ENCODE measurements at places on chromosomes 7 and 10.

GRCh38 chr10:31320550-31321211, 1.7 kb downstream of the ZEB1 start:
- peak; percentile 29 for DNase-seq

DNA sequence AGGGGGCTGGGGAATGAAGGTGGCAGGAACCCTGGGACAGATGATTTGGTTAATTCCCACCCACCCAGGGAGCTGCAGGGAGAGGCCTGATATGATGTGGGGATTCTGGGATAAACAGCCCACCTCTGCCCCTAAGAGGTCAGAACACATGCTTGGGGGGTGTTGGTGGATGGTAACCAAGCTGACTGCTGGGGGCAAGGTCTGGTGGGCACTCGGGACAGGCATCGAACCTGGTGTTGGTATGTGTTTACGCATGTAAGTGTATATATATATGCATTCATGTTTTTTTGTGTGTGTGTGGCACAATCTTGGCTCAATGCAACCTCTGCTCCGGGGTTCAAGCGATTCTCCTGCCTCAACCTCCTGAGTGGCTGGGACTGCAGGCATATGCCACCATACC, 80.7 kb upstream of the TMEM248 start:
- no peak for DNase-seq

GRCh38 chr10:99344715-99345114, 15.6 kb downstream of the CNNM1 start:
- no peak for DNase-seq

DNA sequence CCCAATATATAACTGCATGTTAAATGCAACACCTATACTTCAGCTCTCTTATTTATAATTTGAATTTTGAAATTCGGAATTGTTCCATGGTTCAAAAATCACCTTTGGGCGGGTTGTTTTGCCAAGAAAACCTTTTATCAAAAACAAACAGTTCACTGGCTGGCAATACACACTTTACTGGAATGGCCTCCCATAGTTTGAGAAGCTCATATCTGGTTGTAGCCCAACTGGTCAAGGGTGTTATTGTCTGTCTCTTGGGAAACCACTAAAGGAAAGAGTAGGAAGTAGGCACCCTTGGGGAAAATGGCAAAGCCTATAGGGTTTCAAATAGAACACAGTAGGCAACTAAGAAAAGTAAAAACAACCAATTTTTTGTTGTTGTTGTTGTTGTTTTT, 117.9 kb downstream of the HIPK2 start:
- no peak for DNase-seq

DNA sequence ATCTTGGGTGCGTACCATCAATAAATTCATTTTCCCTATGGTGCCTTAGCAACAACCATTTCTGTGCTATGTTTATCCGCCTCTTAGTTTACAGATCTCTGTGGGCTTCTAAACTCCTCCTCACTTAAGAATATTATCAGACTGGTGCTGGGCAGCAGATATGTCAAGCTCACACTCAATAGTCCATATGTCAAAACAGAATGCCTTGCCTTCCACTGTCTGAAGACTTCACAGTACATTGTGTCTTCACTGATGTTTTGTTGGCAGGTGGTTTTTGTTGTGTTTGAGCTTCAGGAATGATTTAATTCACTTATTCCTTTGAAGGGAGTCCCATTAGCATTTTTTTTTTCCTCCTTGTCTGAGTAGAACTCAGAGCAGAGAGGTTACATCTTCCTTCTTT, 419.6 kb downstream of the DNAJB9 start:
- no peak for DNase-seq

- DNase-seq: no peak
These were observed 373.7 kb upstream of the MKI67 start for GRCh38 chr10:128499956-128500355.

- peak; percentile 19 for DNase-seq
These were observed 1.9 kb upstream of the ARHGAP22 start for GRCh38 chr10:48606530-48607355.

GRCh38 chr10:22720667-22721066, 6.3 kb upstream of the PIP4K2A start:
- DNase-seq: no peak

GRCh38 chr7:34109936-34110780, 204.8 kb downstream of the BMPER start:
- DNase-seq: no peak

DNA sequence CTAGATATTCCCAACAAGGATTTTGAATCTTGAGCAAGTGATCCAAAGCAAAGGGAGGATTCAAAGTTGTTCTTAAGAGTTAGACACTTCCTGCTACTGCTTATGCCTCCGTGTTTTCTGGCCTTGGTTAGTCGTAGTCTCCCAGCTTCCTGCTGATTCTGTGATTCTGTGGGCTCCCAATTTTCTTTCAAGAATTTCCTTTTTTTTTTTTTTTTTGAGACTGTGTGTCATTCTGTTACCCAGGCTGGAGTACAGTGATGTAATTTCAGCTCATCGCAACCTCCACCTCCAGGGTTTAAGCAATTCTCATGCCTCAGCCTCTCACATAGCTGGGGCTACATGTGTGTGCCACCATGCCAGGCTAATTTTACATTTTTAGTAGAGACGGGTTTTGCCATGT, 4.4 kb upstream of the ITGB8 start:
- no peak for DNase-seq

DNA sequence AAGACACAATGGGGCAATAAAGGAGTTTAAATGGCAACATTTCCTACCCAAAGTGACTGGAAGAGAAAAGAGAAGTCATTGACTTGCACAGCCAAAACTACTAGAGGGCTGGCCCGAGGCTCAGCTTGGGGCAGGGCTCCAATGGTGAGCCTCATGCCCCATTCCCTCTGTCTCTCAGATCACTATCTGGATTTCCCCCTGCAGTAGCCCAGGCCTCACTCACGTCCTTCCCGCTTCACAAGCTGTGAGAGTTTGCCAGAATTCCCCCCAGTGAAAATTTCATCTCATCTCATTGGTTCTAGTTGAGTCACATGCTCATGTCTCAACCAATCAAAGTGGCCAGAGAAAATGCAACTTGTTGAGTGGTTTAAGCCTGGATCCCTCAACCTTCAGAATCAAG, 181.3 kb downstream of the WDR11 start:
- no peak for DNase-seq

- no peak for DNase-seq
These were observed 666.0 kb upstream of the LRRTM3 start for GRCh38 chr10:66259836-66260235.

DNA sequence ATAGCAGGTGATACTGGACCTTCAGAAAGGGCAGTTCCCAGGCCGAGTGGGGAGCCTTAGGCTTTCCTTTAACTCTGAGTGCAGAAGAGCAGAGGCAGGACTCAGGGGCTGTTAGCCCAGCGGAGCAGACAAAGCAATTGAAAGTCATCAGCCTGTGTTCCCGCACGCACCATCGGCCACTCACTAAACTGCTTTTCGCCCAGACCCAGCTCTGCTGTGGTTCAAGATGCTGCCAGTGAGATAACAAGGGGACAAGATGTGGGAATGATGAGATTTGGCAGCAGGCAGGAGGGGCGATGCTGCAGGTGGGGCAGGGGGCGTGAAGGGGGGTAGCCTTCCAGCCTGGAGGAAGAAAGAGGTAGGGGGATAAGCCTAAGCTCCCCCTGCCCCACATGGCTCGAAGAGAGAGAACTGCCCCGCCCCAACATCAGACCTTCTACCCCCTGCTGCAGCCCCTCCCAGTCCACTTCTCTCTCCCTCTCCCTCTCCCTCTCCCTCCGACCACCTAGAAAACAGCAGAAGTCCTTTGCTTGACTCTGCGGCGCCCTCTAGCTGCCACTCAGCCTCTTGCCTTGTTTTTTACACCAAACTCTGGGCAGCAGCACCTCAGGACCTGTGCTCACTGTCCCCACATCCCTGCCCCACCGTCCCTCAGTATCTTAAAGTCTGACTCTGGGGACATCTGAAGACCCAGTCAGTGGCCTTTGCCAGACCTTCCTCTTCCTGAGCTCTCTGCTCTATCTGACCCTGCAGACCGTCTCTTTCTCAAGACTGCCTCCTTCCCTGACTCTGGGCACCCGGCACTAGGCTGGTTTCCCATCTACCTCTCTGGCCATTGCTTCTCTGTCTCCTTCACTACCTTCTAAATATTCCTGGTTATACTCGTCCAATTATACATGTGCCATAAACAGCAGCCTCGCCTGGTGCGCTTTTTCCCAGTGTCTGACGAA, 110.5 kb downstream of the C10orf105 start:
- DNase-seq: peak; percentile 81

DNA sequence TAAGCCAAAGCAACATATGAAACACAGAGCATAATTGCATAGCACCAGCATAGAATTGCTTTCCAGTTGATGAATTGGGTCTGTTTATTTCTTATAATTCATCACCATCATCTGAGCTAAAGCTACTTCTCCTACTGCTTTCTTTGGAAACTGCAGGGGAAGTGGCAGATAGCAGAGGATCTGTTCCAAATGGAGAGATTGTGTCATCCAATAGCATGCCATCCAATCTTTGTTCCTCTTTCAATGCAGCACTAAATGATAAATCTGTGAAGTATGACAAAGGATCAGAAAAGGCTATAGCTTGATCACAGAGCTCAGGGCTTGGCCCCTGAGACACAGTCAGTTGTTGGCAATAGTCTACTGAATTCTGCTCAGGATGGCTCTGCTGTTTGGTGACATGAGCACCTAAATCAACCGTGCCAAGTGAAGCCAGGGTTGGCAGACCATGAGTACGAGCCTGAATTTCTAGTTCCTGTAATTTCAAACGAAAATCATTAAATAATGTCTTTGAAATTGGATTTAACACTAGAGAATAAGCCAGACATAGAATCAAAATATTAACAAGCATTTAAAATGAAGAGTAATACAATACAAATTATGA, 90.0 kb downstream of the TFEC start:
- no peak for DNase-seq

All from colonic mucosa (tissue), 4 donors.